ENCODE measurements at places on chromosomes 4 and X.

DNA sequence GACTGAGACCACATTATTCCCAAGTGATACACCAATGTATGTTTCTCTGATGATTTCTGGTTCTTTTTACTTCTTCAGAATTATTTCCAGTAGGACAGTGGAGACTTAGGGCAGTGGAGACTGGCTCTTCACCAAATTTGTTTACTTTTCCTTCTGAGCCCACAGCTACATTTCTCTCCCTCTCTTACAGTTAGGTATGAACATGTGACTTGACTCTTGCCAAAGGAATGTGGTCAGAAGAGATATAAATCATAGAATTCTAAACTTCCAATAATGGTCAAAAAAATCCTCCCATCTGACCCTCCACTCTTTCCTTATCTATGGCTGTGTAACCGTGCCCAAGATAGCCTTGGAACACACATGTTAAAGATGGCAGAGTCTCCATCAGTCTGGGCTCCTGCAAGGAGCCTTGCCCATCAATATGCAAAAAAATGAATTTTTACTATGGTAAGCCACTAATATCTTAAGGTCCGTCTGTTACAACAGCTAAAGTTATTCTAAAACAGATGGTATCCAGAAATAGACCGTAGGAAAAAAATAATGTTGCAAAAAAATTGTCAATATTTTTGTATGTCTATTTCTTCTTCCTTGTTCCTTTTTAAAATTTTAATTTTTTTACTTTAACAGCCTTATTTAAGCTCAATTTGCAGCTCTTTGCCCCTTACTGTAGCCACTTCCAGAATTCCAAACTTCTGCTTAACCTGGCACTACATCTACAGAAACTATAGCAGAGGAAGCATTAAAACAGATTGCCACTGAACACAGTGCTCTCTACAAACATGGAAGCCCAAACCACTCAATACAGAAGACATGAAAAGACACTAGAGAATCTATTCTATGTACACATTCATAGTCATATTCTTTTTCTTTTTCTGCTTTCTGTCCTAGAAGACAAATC is 260.7 kb downstream of the COL25A1 start:
- DNase-seq = no peak

DNA sequence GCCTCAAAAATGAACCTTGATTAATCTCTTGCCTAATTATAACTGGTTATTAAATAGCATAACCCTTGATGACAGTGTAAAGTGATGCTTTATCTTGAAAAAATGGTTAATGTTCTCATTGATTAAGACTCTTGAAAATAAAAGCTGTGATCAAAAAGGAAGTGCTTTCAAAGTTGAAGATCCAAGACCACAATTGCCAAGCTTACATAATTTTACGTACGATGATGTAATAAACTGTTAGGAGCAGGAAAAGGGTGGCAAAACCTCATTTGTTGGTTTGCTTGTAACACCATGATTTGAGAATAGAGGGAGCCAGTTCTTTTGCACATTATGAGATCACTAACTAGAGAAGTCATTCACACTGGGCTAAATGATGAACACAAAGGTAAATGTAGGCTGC is 322.2 kb downstream of the ADGRL3 start:
- DNase-seq = no peak

GRCh38 chr4:5527211-5527610 is 181.1 kb downstream of the EVC2 start:
- DNase-seq = no peak

GRCh38 chrX:1894740-1895139 is 279.9 kb downstream of the ASMT start:
- DNase-seq = no peak

- DNase-seq = no peak
Observed at GRCh38 chrX:53713987-53714579, 27.6 kb upstream of the HUWE1 start.

DNA sequence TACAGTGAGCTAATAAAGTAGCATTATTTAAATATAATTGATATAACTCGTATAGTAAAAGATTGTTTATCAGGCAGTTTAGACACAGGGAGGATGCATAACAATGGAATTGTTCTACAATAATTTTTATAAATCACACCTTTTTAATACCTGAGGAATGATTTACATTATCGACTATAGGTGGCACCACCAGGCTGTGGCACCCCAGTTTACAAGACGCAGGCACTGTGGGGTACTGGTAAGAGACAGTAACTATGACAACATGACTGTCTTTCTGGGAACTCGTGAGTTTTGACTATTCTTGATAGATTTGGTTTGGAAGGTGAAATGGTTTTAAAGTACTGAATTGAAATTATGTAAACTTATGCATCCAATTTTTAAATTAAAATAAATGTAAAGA is 27.1 kb upstream of the STBD1 start:
- DNase-seq = no peak

- no peak for DNase-seq
Observed at GRCh38 chr4:77352192-77352591, 195.2 kb downstream of the CCNG2 start.

DNA sequence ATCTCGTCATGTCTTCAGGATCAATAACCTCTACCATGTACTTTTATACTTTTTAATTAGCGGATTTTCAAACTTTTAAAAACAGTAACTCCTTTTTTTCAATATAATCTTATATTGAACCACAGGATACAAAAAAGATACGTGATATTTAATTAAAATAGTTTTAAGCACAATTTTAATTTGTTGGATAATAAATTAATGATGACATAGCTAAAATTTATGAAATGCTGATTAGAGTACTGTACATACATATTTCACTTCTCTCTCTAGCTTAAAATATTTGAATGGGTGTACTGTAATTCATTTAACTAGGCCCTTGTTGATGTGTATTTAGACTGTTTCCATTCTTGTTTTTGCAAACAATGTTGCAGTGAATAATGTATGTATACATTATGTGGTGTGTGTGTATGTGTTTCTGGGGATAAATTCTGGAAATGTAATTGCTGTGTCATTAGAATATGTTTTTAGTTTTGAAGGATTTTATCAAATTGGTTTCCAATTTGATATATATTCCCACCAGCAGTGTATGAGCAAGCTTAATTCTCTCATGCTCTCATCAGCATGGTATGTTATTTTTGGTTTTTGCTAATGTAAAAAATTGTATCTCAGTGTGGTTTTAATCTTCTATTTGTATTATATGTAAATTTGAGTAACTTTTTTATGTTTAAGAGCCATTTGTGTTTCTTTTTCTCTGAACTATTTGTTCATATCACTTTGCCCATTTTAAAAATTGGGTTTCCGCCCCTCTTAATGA is 66.4 kb downstream of the CDKL5 start:
- DNase-seq = no peak

DNA sequence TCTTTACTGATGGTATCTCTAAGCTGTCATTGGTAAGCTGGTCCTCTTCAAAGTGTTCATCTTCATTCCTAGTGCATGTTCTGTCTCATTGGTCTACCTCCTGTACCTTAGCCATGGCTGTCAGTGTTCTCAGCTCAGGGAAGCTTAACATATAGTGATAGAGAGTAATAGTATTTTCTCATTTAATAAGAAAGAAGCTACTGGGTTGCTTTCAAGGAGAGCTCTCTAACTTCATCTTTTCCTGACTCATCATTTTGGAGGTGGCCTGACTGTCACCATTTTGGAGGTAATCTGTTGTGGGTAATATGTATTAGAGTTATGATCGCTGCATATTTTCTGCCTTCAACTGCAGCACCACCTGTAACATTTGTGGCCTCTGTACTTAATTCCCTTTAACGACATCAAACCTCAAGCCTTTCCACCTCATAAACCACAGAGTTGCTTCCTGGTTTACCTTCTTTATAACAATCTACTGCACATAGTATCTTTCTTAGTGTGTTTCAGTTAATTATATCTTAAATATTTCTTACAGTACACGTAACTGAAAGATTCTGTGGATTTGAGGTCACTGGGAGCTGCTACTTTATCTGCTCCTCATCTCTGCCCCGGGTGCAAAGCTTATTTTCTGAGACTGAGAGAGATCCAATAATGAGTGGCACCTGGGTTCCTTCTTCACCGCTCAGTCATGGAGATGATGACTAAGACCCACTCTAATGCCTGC is 474.0 kb upstream of the TECRL start:
- DNase-seq = no peak

GRCh38 chr4:139557556-139558110 is 1.6 kb upstream of the SETD7 start:
- no peak for DNase-seq

DNA sequence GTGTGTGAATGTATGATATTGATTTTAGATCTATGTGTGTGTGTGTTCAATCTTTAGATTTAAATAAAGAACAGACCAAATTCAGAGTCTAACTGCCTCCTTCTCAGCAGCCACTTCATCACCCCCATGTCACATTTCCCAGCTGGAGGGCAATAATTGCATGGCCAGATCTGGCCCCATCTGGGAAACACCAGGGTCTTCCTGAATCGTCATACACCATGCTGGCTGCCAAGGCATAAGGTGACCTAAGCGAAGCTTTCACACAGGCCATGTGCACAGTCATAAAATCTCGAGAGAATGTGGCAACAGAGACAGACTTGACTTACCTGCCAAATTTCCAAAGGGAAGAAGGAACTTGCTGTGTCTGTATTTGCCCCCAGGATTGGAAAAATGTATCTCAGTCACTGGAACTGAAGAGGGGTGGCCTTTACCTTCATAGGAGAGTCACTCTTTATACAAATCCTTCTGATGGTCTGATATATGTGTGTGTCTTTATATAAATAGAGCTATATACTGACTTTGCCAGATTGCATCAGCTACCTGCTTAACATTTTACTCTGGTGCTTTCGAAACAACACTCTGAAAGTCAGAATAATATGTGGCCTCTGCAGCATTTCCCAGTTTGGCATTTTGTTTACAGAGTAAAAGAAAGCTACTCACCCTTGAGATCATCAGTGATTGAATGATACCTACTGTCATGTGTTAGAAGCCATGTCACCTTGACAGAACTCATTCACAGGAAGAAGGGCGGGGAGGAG is at the start of gene PLAC1:
Gene PLAC1 (minus strand): TSS at position 470 of the 758 bp plus-strand sequence. CDS start 91,789 bp downstream, outside the sequence.
- DNase-seq = no peak

DNA sequence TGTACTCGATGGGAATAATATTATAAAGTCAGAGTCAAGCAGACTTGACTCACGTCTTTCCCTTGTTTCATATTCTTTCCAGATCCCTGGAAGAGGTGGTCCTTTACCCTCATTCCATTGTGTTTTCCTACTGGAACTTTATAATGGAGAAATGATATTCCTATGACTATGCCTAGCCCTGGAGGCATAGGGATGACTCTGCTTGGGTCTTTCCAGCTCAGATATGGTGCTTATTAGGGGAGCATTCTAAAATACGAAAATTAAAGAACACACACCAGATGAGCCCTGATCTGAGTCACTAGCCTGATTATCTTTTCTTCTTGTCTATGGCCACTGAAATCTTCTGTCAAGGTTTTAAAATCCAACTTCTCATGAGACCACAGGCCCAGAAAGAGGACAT is 231.4 kb downstream of the ANKRD50 start:
- DNase-seq = no peak

- peak; percentile 38 for DNase-seq
Observed at GRCh38 chr4:34181311-34181841, 2062.9 kb downstream of the ARAP2 start.

GRCh38 chrX:146881521-146881920 is 67.0 kb upstream of the CXorf51A start:
- DNase-seq = peak; percentile 17

DNA sequence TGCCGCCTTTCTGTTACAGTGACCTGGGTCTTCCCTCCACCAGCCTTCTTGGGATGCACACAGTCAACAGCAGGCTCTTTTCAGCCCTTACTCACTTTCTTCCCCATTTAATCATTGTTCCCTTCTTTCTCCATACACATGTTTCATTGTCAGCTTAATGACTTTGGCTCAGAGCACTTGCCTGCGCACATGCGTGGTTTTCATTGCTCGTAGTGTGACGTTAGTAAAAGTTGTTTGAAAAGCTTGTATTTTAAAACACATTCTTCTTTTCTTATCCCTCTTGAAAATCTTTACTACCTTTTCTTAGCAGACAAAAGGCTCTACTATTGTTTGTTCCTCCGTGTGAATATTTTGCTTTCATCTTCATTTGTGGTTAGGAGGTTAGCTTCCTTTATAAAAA is 19.7 kb upstream of the SCOC start:
- DNase-seq = no peak

DNA sequence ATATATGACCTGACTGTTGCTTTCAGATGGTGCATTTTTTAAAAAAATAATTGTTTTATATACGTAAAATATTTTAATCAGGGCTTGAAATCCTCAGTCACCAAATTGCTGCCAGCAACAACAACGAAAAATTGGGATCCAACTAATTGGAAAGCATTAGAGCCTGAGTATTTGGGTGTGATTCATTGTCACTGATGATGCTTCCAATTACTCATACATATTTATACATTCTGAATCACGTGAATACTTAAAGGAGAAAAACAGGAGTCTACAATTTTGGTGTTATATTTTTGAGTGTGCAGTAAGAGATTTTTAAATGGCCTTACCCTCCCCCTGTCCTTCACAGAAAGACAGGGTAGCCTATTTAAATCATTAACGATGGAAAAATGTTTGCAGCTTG is 765.6 kb upstream of the TENM3 start:
- DNase-seq = no peak

GRCh38 chr4:109276482-109277095 is 25.9 kb downstream of the COL25A1 start:
- no peak for DNase-seq

GRCh38 chrX:54030329-54030728 is 13.9 kb downstream of the PHF8 start:
- DNase-seq = no peak

DNA sequence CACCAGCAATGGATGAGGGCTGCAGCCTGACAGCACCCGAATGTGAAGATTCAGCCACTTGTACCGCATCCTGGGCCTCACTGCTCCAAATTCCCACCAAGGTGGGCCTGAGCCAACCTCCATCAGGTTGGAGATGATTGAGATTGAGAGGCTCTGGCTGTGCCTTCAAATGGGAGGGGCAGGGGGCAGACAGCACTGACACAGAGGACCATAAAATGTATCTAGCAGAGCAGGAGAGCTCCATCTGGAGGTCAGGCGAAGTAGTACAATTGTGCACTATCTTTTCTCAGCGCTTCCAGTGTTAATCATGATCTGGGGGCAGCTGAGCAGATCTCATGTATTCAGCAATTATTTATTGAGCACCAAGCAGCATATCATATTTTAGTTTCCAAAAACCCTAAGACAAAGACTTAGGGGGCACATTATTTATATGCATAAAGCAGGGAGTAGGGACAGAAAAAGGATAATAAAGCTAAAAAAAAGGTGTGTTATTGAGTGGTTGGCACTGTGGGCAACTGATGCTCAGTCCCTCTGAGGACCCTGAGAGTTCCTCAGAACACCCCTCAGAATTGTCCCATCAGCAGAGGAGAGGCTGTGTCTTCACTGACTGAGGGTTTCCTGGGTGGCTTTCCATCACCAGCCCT is 31.6 kb upstream of the C1QTNF7 start:
- peak; percentile 37 for DNase-seq

- peak; percentile 6 for DNase-seq
Observed at GRCh38 chr4:101356928-101357327, 9.6 kb upstream of the PPP3CA start.

- no peak for DNase-seq
Observed at GRCh38 chr4:3863841-3864741, 97.9 kb downstream of the ADRA2C start.

GRCh38 chr4:126647756-126648397 is 984.9 kb upstream of the INTU start:
- no peak for DNase-seq
